Omental fat pad (tissue), 4 donors: ENCODE measurements at places on chromosomes 13 and 19. TPM values are rescaled to one million over a fixed set of nuclear protein-coding genes. Genes with fewer than 3 reads are reported as not detected.

RABAC1 gene
- total RNA-seq = 132 TPM

CCDC106 gene
- total RNA-seq = 15.2 TPM

ZNF415 gene
- total RNA-seq = 12.0 TPM

ATXN8OS gene
- not detected for total RNA-seq

LIG4 gene
- total RNA-seq = 9.4 TPM

PRR20B gene
- not detected for total RNA-seq

OVOL3 gene
- total RNA-seq = not detected

BABAM1 gene
- 46.0 TPM for total RNA-seq

ATP1A3 gene
- total RNA-seq = 0.13 TPM

- no peak for DNase-seq
Measured at GRCh38 chr19:57720878-57721277, 6.5 kb downstream of the ZNF671 start.

DNA sequence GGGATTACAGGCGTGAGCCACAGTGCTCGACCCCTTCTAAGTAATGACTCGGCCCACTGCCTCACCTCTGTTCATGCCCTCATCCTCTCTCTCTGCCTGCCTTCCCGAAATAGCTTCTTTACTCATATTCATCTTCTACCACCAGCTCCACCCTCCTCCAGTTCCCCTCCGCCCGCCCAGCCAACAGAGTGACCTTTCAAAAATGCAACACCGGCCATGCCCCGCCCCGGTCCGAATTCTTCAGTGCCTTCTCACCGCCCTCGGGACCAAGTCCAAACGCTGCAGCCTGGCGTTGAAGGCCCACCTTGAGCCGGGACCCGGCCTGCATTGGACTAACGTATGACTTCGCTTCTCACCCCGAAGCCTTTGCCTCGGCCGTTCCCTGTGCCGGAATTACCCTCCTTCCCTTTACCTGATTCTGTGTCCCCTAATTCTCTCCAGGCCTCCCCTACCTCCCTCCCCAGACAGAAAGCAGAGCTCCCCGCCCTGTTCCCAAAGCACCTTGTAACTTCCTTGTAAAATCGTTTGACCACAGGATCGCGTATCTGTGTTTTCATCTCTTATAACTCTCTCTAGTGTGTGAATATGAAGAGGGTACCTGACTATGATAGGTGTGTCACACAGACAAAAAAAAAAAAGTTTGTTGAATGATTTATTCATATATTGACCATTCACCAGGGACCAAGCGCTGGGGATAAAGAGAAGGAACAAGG lies 8.1 kb upstream of the MUC16 start:
- DNase-seq = peak; percentile 50

- DNase-seq = no peak
Measured at GRCh38 chr19:42683917-42684513, 56.3 kb downstream of the PSG3 start.

DNA sequence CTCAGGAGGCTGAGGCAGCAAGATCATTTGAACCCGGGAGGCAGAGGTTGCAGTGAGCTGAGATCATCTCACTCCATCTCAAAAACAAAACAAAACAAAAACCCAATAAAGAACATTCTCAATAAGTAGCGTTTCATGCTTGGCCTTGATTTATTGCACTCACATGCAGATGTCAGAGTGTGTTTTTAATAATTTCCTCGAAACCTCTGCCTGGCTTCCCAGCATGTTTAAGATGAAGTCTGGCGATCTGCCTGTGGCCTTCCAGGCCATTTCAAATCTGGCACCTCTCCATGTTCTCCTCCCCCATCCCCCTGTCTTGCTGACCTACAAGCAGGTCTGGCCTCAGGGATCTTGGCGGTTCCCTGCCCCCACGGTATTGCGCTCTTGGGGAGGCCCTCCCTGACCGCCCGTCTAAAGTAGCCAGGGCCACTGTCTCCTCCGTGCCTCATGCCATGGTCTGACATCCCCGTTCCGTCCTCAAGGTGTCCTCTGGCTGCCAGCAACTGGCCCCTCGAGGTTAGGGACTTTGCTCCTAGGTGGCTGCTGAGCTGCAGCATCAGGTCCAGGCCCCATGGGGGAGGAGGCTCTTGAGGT lies 1.6 kb downstream of the WDR88 start:
- no peak for DNase-seq

GRCh38 chr19:48933382-48933932 lies at the start of gene DHDH:
Gene DHDH, plus strand, starts transcription at chr19:48933699. Its CDS starts 23 bp downstream, at chr19:48933722.
- no peak for DNase-seq

- no peak for DNase-seq
Measured at GRCh38 chr13:41827507-41828213, 133.2 kb downstream of the VWA8 start.

- no peak for DNase-seq
Measured at GRCh38 chr13:75375329-75375728, 106.6 kb downstream of the TBC1D4 start.

- no peak for DNase-seq
Measured at GRCh38 chr13:53112522-53112921, 83.9 kb downstream of the OLFM4 start.

GRCh38 chr13:98390086-98390715 lies 186.7 kb downstream of the STK24 start:
- no peak for DNase-seq

DNA sequence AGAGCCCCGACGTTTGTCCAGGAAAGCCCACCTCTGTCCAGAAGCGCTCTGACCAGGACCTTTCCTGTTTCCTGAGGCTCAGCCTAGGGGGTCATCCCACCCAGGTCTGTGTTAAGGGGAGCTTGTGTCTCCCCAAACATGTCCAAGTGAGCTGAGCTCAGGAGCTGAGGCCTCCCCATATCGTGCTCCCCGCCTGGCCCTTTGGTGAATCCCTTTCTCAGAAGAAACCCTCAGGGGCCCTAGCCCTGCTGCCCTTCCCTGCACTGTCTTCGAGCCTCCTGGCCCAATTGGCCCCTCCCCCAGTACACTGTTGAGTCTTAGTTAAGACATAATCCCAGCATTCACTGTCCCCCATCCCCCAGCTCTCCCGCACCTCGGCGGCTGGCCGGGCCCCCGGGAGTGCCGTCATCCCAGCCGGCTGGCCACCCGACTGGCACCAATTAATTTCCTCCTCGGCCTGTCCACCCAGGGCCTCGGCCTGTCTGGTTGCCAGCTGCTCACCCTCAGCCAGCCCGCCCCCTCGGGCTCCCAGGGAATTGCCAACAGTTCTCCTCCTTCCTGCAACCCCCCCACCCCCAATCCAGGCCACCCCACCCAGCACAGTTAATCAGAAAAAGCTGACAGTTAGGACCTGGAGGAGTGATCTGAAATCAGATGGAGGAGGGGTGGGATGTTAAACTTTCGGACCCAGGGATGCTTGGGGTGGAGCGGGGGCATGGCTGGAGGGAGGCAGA lies 13.6 kb downstream of the IER2 start:
- no peak for DNase-seq

- DNase-seq = no peak
Measured at GRCh38 chr13:45529758-45530157, 65.0 kb downstream of the COG3 start.

DNA sequence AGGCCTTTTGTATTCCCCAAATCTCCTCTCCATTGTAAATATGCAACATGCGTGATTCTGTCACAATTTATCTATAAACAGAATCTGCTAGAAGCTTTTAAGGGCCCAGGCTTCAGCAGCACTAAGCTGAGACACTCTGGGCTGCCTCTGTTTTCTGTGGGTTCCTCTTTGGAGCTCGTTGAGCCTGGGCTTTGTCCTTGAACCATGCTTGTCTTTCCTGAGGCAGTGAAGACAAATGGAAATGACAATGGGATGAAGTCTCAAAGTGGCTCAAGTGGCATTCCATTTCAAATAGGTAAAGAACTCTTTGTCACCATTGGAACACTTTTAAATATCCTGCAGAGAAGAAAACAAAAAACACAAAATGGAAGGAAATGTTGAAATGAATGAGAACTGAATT lies 40.3 kb downstream of the RASL11A start:
- DNase-seq = no peak

GRCh38 chr19:4369109-4369887 lies 25.9 kb downstream of the MPND start:
- DNase-seq = no peak

GRCh38 chr13:44449999-44450821 lies 76.6 kb downstream of the SERP2 start:
- DNase-seq = no peak

DNA sequence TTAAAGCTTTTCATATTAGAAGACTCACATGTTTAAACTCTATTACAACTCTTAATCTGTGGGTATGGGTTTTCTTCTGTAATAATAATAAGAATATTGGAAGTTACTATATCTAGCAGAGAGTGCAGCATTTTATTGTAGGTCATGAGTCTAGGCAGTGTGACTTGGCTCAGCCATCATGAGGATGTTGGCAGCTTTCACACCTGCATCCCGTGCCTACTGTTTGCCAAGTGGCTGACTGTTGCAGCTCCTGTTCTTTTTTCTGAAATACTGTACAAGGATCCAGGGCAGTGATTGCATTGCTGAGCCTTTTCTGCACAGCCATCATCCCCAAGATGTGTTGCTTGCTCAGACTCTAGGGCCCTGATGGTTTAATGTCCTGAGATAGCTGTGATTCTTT lies 47.4 kb downstream of the MTUS2 start:
- DNase-seq = no peak
